ENCODE measurements at places on chromosomes 1 and 21. TPM values are rescaled to one million over a fixed set of nuclear protein-coding genes. Genes with fewer than 3 reads are reported as not detected.

Gene RBM34
- 43.5 TPM for total RNA-seq

Gene YBEY
- total RNA-seq: 15.7 TPM

Gene TCEA3
- 2.2 TPM for total RNA-seq

Gene FYB2
- 0.94 TPM for total RNA-seq

Gene INSRR
- total RNA-seq: 0.31 TPM

Gene IGSF9
- total RNA-seq: 10.6 TPM

Gene TENT5C
- 2.5 TPM for total RNA-seq

Gene TMEM63A
- 4.4 TPM for total RNA-seq

Gene CRYAA
- total RNA-seq: not detected

Gene NPHP4
- total RNA-seq: 30.7 TPM

Gene MFAP2
- 14.7 TPM for total RNA-seq

Gene DUSP10
- total RNA-seq: 5.3 TPM

Gene OPTC
- total RNA-seq: not detected

Gene IFNLR1
- under 0.01 TPM for total RNA-seq
